Ureter (tissue), 1 donor: ENCODE measurements at places on chromosomes 13 and 19.
A peak's percentile ranks its signal among the peaks of the same experiment; 100 is the strongest.

DNA sequence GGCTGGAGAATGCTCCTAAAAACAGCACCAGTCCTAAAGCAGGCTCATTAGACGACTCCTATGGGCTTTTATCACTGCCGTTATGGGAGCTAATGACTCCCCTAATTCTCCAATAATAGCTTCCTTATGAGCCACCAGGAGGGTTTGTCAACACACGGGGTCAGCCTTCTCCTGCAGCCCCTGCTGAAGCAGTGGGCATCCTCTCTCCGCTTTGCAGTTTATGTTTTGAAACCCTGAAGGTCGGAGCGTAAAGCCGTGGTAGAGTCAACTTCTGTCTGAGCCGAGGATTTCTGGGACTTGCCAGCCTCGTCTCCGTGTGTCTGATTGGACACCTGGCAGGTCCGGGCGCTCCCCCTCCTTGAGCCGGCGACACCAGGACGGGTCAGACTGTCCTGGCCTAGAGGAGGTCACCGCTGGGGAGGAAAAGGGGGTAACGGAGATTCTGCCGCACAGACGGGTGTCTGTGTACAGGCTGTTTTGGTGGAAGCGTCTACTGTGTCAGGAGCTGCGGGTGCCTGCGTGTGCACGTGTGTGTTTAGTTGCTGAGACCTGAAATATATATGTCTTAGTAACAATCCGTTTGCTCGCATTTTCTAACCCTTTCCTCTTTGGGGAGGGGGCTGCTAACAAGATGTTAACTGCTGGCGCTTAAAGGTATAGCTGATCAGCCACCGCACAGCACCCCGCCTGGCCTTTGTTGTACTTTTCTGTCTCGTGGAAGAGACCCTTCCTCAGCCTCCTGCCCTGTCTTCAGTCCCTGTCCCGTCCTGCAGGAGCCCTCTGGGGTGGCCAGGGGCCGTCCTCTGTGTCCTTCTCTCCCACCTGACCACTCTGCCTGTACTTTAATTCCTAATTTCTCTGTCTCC, 1.9 kb downstream of the KDM4B start:
- DNase-seq, result no peak

DNA sequence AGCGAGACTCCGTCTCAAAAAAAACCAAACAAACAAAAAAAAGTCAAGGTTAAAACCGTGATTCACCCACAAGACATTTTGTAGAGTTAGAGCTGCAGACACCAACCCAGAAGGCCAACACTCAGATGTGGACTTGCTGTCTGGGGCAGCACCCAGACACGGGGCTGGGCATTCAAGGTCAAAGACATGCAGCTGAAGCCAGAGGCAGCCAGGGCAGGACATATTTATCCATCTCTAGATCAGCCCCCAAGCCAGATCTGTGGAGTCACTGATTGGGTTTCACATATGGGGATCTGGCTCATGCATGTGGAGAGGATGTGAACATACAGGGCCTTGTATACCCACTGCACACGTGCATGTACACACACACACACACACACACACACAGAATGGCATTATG, 3.6 kb downstream of the KLK15 start:
- DNase-seq, result no peak

- DNase-seq, result no peak
These were observed 10.0 kb downstream of the DPF1 start for GRCh38 chr19:38213911-38214625.

DNA sequence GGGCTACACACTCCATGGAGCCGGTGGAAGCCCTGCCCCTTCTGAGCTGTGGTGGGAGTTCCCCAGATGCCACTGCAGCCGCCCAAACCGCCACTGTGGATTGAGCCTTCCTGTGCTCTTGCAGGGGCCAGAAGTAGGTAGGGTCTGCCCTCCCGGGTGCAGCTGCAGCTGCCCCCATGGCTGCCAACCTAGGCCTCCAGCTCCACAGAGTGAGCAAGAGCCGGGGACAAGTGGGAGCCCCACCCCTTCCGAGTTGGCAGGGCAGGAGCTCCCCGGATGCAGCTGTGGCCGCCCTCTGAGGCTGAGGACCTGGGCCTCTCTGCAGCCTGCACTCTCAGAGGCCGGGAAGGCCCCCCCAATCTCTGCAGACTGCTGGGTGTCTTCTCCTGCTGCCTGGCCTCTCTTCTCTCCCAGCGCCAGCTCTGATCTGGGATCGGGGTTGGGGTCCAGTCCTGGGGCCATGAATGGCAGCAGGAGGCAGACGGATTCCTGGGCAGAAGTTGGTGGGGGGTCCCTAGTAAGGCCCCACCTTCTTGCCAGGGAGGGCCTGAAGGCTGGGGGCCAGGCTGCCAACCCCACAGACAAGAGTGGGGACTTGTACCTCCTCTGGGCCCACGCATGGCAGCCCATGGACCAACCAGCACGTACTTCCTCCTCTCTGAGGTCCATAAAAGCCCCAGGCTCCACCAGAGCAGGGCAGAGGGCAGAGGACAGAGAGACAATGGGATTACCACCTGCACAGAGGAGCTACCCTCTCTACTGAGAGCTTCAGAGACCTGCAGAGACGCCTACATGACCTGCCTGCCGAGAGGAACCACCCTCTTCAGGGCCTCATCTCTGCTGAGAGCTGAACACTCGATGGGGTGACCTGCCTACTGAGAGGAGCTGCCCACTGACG, 28.9 kb downstream of the AP2S1 start:
- DNase-seq, result no peak

DNA sequence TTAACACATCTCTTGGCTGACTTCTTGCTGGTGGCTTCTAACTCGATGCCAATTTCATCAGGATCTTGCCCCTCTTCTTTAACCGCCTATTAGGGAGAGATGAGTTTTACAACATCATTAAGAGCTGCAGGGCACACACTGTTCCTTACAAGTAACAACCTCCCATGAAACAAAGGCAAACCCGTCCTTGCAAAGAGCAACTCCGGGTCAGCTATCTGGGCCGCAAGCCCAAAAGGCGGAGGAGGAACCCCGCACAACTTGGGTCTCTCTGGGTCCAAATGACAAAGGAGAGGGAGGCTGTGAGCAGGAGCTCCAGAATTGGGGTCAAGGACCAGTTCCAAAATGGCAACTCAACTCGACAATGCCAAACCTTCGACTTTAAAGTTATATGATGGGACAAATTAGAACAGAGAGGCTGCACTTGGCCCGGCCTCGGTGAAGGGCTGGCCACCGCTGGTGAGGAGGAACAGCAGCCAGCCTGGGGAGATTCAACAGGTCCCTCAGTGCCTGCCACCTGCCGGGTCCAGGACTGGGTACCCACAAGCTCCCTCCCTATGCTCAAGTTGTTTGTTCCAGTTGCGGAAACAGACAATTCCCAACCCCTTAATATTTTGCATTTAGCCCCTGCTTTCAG, 1.1 kb downstream of the SAFB2 start:
- DNase-seq, result peak; percentile 60

DNA sequence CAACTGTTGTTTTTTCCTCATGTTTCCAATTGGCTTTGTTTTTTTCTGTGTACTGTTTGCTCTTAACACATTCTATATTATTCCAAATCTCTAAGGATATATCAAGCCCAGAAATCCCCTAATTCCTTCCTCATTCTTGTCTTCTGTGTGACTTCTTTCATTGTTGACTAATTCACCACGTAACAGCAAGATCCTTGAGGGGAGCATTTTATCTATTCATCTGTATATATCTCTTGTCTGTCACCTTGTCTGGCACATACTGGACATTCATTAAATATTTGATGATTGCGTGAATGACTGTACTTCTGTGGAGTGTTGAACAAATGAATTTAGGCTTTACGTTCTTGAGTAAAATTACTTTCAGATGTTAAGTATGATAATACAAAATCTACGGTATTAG, 44.8 kb upstream of the OLFM4 start:
- DNase-seq, result no peak

DNA sequence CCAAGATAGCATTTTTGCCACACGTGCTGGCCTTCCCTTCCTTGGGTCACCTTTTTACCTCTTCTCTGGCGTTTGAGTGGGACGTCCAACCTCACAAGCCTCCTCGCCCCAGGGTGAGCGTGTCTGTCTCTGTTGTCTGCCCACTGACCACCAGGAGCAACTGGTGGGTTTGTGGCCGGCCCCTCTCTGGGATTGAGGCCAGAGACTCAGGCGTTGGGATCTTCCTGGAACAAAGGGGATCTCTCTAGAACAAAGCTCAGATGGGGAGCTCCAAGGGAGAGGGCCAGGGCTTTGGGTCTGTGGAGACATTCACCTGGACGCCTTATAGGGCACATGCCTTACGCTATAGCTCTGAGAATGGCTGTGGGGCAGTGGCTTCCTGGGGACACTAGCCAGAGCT, 17.4 kb downstream of the COMP start:
- DNase-seq, result no peak

GRCh38 chr13:52053460-52053859, 29.0 kb downstream of the UTP14C start:
- DNase-seq, result no peak

GRCh38 chr13:91540158-91540736, 141.8 kb downstream of the GPC5 start:
- no peak for DNase-seq

DNA sequence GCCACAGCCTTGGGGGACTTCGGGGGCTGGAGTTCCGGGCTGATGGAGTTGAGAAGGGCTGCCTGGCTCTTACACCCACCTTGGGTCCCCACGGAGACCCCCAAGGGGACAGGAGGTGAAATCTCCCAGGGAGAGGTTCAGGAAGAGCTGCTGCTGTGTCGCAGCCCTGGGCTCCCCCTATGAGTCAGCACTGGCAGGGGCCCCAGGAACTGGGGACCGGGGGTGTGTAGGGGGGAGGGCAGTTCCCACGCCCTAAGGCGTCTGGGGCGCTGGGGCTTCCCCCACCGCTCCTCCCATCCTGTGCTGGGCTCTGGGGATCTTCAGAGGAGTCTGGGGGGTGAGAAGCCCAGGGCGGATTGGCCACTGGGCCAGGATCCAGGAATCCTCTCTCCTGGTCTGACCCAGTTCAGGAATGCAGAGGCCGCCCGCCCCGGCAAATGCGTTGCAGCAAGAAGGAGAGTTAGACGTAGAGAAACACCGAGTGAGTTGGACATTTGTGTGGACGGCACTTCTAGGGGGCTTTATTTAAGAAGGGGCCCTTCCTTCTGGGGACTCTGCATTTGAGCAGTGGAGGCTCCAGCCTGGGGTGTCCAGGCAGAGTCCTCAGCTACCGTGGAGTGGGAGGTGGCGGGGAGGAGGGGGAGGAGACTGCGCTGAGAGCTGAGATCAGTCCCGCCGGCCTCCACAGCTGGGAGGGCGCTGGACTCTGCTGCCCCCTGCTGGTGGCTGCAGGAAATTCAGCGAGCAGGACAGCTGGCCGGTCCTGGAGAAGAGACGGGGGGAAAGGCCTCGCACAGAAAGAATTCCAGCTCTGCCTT, 15.0 kb upstream of the NANOS3 start:
- DNase-seq, result peak; percentile 94

GRCh38 chr13:50912851-50913250, 3.3 kb downstream of the RNASEH2B start:
- DNase-seq, result no peak

DNA sequence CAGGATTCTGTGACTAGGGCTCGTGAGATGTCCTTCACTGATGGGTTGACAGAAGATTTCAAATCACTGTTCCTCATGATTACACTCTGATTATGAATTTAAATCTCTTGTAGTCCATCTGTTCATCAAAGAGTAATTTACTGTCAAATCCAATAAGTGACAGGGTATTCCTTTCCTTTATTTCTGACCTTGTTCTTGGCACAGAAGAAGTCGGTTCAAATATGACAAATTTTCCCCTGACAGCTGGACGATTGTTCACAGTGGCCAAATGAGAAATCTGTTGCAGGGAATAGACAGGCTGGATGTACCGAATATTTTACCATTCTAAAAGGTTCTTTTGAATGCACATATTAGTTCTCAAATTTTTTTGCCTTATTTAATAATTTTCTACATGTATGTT, 767.3 kb upstream of the GPC6 start:
- DNase-seq, result no peak

GRCh38 chr13:50829896-50830295, 13.6 kb downstream of the DLEU7 start:
- no peak for DNase-seq

DNA sequence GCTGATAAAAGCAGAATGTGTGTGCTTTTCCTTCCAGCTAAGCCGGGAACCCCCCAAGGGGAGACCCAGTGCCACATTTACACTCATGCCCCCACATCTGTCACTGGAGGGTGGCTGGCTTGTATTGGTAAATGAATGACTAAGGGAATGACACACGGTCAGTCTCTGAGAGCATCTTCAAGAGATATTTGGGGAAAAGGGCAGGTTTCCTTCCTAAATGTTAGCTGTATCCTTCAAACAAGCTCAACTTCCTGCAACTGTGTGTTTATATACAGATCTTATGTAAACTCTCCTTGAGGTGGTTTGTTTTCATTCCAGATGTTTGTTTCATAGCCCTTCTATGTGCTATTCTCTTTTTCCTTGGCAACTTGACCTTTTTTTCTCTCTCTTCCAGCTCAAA, 192.6 kb downstream of the COL4A1 start:
- DNase-seq, result no peak

- DNase-seq, result no peak
These were observed 10.8 kb upstream of the CCNA1 start for GRCh38 chr13:36421447-36421846.

DNA sequence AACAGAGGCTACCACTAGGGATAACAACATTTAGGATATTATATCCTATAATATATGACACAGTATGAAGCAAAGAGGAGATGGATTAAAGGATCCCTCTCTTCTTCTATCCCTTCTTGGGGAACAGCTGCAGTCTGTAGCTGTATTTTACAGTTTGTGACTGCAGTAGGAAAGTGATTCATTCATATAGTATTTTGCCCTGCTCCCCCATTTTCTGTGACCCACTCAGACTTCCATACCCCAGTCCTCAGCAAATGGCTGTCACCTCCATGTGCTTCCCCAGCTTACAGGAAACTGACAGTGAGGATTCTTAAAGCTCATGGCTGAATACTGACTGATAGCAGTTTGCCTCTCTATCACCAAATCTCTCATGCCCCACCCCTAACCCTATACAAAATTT, 27.5 kb downstream of the MICU2 start:
- no peak for DNase-seq

DNA sequence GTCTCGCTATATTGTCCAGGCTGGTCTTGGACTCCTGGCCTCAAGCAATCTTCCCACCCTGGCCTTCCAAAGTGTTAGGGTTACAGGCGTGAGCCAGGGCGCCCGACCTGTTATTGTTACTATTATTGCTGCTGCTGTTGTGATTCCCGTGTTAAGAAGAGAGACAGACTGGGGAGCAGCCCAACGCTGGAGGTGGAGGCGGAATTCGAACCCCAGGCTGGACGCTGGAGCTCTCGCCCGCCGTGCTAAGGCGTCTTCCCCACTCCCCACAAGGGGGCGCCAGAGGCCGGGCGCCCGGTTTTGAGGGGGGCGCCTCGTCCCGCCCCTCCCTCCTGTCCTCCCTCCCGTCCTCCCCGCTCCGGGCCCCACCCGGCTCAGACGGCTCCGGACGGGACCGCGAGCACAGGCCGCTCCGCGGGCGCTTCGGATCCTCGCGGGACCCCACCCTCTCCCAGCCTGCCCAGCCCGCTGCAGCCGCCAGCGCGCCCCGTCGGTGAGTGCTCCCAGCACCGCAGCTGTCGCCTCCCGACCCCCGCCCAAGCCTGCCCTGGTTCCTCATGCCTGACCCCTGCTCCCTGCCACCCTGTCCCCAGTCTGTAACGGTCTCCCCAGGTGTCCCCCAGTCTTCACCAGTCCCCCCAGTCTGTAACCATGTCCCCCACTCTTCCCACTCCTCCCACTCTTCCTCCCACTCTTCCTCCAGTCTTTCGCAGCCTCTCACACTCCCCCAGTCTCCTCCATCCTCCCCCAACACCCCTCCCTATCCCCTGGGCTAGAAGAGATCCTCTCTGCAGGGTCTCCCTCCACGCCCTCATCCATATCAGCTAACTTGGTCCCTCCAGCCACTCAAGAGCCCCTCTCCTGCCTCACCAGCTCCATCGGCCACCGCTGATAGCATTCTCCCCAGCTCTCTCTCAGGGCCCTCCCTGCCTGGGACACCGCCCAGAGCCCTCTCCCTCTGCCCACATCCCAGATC, at the start of gene EHD2:
EHD2 (plus strand) TSS at position 377 of the 976 bp plus-strand sequence. CDS start 3,191 bp downstream, outside the sequence.
- peak; percentile 79 for DNase-seq
